ENCODE measurements at places on chromosomes 7 and 10.

DNA sequence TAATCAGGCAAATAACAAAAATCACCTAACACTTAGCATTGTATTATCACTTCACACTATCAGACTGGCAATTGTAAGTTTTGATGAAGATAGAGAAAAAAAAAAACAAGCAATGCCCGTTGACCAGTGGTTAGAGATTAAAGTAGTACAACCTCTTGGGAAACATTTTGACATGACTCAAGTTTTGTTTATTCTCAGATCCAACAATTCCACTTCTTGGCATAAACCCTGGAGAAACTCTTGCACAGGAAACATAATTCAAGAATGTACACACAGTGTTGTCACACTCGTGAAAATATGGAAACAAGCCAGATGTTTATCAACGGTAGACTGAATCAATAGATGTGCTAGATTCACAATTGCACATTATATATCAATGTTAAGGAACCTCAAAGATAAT, 37.2 kb downstream of the FRMD4A start:
- DNase-seq, result no peak

DNA sequence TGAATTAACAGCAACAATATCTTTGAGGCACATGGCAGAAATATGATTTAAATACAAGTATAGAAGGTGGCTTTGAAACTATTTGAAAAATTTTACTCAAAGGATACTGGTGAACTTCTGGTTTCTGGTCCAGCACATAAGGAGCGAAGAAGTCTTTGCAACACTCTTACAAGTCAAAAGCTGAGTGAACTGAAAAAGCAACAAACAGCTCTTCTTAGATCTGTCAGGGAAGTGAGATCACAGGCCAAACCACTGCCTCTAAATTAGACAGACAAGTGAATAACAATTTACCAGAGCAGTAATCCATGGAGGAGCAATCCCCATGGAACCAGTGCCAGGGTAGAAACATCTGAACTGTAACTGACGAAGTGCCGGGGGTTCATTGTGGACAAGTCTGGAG, 9.6 kb upstream of the VWC2 start:
- DNase-seq, result no peak

DNA sequence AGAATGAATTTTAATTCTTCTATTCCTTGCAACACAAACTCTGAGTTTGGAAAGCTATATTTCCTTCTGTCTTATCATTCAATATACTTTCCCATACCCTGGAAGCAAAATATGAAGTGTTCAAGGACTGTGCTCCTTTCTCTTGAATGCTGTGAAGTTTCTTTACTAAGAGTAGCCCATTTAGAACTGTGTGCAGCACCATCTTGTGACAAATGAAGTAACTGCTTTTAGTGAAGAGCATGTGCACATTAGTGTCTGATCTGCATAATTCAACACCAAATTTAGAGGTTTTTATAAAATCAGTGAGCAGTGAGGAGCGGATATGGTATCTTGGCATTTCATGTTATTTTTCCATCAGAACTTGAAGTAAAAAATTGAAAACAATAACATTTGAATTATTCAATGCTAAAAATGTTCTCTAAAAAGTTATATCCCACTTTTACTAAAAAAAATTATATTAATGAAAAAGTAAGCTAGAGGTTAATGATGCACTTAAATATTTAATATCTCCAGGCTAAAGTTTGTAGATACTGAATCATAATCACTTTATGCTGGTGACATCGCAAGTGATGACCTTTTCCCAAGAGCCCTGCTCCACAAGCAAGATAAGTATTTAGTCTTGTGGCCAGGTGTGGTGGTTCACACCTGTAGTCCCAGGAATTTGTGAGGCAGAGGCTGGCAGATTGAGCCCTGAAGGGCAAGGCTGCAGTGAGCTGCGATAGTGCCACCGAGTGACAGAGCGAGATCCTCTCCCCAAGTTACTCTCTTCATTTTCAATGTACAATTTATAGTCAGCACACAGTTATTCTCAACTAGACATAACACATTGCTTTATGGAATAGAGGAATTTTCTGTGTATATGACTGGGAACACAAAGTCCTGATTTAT, 108.8 kb upstream of the PCLO start:
- DNase-seq, result no peak

DNA sequence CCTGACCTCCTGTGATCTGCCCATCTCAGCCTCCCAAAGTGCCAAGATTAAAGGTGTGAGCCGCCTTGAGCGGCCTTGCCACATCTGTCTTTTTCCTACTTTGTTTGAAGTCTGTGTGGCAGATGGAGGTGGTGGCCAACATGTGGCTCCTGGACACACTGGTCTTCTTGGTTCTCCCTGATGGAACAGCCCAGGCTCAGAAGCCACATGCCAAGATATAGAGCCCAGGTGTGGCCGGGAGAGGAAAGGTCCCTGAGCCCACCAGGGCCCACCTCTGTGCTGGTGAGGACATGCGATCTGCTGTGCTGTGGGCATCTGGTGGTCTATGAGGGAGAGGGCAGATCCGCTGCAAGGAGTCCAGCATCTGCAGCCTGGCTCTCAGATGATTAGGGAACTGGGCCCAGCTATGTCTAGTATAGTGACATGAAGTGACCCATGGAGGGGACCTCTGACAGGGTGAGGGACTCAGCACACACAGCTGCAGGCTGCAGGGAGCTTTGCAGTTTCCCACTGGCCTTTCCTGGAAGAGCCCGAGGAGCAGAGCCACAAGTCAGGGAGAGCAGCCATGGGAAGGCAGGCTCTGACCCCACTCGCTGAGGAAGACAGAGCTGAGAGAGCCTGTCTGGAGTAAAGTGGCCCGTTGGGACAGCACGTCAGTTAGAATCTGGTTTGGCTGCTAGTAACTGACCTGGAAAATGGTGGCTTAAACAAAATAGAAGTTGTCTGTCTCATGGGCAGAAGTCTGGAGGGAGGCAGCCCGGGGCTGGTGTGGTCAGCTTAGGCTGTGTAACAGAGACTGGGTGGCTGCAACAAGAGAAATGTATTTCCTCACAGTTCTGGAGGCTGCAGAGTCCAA, 25.9 kb downstream of the ADCY1 start:
- DNase-seq, result no peak

- DNase-seq, result no peak
These were observed 534 bp downstream of the PSMA2 start for GRCh38 chr7:42931447-42931833.

DNA sequence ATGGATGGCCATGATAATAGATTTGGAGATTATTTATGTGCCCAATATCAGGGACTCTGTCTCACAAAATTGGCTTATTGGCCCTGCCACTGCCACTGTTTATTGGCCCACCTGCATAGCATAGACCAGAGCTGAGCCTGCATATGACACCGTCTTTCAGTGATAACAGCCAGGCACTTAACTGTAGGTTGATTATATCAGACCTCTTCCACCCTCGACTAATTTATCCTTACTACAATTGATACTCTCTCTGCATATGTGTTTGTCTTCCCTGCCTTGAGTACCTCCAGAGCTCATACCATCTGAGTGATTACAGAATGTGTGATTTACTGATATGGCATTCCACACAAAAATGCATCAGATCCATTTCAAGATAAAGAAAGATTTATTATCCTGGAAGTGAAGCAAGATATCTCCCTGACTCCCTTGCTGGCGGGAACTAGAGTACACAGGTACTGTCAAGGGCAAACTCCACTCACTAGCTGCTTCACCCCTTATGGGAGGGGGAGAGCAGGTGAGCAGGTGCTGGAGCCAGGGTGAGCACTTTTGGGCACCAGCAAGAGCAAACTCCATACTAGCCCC, 13.1 kb upstream of the SAMD9L start:
- no peak for DNase-seq

GRCh38 chr7:32761451-32762205, 129.9 kb downstream of the KBTBD2 start:
- DNase-seq, result no peak

DNA sequence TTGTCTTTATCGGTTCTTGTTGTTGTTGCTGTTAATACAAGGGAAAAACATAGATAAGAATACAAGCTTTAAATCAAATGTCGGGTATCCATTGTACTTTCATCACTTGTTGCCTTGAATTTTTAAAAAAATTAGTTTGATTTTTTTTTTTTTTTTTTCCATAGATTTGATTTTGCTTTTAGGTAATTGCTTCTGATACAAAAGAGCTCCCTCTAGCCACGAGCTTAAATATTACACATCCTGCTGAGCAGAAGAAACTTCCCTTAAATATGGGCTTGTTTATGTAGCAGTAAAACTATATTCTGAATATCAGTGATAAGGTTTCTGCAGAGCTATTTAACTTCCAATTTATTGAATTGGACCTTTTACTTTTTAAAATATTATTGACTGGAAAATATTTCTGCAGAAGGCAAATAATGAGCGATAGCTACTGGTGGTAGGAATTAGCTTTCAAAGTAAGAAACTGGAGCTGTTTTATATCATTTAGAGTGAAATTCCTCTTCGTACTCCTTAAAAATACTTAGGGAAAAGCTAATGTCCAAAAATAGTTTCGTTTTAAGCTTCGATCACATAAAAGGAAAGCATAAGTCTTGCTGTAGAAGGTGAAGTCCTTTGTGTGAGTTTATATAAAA, 216.9 kb downstream of the POLR1F start:
- no peak for DNase-seq

GRCh38 chr7:50867034-50867356, 84.3 kb upstream of the GRB10 start:
- no peak for DNase-seq

All from activated naive CD4-positive, alpha-beta T cell (primary cell).